GM12891 (cell line): ENCODE measurements at places on chromosomes 13 and 19.

GRCh38 chr13:23771956-23772355 is 117.2 kb downstream of the MIPEP start:
- DNase-seq = no peak

DNA sequence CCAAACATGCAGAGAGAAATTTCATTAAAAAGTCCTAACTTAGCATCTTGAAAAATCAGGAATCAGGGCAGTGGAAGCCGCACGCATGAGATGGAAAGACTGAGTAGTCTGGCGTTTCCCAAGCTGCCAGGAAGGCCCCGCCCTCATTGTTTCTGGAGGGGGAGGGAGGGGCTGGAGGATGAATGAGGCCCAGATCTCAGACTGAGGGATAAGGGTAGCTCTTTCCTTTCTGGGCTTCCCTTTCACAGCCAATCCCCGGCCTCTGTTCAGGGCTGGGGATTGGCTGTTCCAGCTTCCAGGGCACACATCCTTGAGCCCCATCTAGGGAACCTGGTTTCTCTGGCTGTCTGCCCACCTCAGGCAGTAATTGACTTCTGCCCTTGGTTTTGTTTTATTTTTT is 7.3 kb downstream of the C19orf53 start:
- no peak for DNase-seq

GRCh38 chr13:40585911-40586471 is 80.5 kb downstream of the FOXO1 start:
- DNase-seq = no peak

DNA sequence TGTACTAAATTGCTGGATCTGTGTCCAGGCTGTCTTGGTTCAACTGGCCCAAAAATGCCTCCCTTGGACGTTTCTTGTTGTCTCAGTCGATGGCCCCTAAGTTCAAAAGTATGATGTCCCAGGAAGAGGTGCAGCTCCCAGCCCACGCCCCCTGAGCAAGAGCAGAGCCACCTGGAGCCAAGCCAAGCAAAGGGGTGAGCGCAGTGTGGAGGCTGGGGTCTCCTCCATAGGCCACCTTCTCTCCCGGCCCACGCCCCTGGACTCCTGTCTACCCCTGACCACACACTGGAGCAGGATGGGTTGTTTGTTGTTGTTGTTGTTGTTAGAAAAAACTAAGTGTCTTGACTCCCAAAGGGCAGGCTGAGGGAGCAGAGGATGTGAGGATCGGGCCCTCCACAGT is 26.0 kb upstream of the NPAS1 start:
- no peak for DNase-seq

DNA sequence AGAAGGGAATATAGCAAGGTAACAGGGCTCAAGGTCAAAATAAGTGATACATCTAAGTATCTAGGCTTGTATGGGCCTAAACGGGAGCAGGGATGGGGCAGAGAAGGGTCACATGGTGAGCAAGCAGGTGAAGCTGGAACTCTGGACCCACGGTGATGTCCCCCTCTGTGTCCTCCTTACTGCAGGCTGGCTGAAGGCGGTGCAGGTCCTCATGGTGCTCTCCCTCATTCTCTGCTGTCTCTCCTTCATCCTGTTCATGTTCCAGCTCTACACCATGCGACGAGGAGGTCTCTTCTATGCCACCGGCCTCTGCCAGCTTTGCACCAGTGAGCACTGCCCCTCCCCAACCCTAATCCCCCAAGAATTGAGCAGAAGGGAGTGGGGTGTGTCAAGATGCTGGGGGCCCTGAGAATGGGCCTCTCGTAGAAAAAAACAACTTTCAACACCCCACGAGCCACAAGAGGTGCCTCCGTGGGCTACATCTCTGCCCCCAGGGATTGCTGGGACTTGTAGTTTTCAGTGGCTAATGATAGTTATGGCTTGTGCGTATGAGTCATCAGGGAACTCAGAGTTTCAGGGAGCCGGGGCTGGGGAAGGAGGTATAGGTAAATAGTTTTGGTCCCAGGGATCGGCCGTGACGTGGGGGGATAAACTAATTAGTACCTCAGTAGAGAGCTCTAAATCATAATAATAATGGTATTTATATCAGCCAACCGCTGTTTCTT is 4.0 kb downstream of the EMP3 start:
- DNase-seq = no peak

DNA sequence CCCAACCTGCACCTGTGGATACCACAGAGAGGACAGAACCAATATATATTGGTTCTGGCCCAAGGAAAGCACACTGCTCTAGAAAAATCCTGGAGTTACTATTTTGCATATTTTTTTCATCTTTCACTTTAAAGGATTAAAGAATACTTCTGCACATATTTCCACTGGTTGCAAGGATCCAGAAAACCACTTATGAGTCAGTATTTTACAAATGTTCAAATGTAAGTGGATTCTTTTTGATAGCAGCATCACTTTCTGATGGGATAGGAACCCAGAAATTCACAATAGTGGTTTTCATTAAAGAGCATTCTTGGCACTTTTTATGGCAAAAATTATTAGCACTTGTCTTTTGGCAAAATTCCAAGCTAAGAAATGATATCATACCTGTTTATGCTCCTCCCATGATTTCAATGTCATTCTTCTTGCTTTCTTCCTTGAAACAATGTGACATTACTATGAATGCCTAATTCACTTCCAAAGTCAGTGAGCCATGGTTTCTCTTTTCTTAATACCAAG is 38.2 kb downstream of the MZT1 start:
- DNase-seq = no peak

GRCh38 chr19:4594201-4594600 is 34.7 kb upstream of the SEMA6B start:
- DNase-seq = no peak

- no peak for DNase-seq
Observed at GRCh38 chr13:55160867-55161266, 1979.9 kb upstream of the PRR20A start.

- DNase-seq = no peak
Observed at GRCh38 chr19:53915000-53915399, 5.9 kb downstream of the CACNG7 start.

GRCh38 chr19:10305139-10305806 is 4.3 kb downstream of the ZGLP1 start:
- no peak for DNase-seq

- DNase-seq = no peak
Observed at GRCh38 chr19:8366121-8366581, 2.2 kb downstream of the ANGPTL4 start.

GRCh38 chr13:23159205-23159759 is 21.5 kb upstream of the SGCG start:
- no peak for DNase-seq

- no peak for DNase-seq
Observed at GRCh38 chr13:24661713-24662112, 18.5 kb upstream of the ATP12A start.

DNA sequence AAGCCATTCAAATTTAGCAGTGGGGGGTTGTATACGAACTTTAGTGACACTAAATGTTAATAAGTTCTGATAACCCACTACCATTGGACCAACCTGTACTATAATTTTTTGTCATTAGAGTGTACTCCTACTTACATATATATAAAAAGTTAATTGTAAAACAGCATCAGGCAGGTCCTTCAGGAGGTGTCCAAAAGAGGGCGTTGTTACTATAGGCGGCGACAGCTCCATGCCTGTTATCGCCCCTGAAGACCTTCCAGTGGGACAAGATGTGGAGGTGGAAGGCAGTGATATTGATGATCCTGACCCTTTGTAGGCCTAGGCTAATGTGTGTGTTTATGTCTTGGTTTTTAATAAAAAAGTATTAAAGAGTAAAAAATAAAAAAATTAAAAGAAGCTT is 27.5 kb downstream of the SPRYD7 start:
- DNase-seq = no peak

- DNase-seq = no peak
Observed at GRCh38 chr13:43760257-43760656, 26.5 kb downstream of the ENOX1 start.

GRCh38 chr19:10214784-10215183 is 16.3 kb downstream of the S1PR2 start:
- DNase-seq = no peak

DNA sequence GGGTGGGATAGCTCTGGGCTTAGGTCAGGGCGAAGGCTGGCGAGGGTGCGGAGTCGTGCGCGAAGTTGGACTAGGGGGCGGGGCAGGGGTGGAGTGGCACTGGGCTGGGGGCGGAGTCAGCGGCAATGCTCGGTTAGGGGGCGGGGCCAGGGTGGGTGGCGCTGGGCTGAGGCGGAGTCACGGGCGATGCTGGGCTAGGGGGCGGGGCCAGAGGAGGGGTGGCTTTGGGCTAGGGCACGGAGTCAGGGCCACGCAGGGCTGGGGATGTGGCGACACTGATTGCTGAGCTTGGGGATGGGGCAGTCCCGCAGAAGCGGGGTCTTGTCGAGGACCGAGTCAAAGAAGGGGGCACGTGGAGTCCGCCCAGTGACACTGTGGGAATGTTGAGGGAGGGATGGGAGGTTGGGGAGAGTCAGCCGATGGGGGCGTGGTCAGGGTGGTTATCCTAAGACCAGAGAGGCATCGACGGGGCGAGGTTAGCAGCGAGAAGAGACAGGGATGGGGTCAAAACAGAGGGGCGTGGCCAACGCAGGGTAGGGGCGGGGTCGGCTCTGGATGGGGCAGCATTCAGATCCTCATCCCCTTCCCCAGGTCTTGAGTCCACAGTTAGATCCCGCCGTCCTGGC is 8.7 kb downstream of the HOMER3 start:
- peak; percentile 91 for DNase-seq

DNA sequence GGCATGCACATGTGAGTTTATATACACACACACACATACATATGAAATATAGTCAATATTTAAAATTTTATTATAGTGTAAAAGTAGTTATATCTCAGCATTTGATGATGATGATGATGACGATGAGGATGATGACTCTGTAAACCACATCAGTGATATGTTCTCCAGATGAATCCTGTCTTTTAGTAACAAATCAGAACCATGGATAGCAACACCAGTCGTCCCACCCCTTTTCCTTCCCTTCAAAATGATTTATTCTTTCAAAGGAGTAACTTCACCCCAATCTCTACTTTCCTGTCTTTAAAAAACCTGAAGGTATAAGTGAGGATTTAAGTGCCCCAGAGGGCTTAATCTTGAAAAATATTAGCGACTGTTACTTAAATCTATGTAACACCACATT is 74.1 kb downstream of the DCLK1 start:
- DNase-seq = no peak

- no peak for DNase-seq
Observed at GRCh38 chr19:6774821-6775707, 2.6 kb downstream of the VAV1 start.

GRCh38 chr19:28424077-28424476 is 788.9 kb downstream of the UQCRFS1 start:
- no peak for DNase-seq

DNA sequence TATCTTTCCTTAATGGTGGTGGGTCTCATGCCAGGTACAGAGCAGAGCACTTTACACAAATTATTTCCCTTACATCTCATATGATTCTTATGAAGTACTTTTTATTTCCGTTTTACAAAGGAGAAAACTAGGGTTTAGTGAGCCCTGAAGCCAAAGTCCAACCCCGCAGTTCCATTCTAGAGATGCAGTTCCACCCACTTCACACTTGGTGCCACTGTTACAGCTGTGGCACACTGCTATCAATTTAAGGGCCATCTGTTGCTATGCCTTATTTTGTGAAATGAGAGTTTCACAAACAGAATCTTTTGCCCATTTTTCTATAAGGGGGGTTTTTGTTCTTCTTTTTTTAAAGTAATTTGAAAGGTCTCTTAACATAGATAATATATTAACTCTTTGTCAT is 12.9 kb downstream of the MIPEP start:
- DNase-seq = no peak

DNA sequence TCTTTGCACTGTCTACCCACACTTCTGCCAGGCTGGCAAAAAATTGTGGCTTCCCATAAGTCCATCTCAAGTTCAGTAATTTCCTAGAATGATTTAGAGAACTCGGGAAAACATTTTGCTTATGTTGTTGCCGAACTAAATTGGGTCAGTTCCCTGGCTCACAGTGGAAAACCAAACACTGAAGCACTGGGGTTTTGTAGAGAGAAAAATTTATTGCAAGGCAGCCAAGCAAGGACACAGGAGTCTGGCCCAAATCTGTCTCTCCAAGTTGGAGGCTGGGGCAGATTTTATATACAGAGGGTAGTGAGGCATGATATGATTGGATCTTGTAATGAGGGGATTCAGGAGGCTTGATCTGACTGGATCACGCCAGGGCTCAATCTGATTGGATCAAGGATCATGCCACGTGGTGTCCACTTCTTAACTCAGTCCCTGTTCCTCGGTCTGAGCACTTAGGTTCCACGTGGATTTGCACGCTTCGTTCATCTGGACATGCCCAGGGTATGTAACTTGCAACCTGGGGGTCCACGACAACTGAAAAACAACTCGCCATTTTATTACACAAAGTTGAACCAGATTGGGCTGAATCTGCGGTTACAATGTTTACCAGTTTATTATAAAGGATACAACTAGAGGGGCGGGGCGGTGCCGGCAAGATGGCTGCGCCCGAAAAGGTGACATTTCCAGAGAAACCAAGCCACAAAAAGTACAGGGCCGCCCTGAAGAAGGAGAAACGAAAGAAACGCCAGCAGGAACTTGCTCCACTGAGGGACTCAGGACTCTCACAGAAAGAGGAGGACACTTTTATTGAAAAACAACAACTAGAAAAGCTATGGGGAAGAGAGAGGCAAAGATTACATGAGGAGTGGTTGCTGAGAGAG is 7.3 kb downstream of the CD209 start:
- no peak for DNase-seq

GRCh38 chr13:39531646-39532045 is 71.3 kb downstream of the LHFPL6 start:
- no peak for DNase-seq

DNA sequence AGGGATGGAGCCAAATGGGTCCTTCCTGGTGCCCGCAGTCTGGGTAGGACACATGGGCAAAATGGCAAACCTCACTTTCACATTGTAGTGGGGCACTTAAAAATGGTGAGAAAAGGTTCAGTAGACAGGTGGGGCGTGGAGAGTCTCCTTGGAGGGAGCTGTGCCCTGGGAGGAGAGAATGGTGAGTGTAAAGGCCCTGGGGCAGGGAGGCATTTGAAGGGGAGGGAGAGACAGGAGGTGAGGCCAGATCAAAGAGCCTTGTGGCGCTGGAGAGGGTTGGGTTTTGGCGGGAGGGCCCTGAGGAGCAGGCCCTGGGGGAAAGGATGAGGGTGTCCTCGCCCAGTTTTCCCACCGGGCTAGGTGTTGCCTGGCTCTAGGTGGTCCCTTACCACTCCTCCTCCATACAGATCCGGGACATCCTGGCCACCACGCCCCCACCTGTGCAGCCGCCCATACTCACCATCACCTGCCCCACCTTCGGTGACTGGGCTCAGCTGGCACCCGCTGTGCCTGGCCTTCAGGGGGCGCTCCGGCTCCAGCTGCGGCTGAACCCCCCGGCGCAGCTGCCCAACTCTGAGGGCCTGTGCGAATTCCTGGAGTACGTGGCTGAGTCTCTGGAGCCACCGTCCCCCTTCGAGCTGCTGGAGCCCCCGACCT is 6.3 kb downstream of the MAP1S start:
- DNase-seq = no peak

- peak; percentile 99 for DNase-seq
Observed at GRCh38 chr19:45768984-45769782, at the start of gene SIX5. SIX5 (minus strand) TSS chr19:45769252; CDS start chr19:45768844, 408 bp downstream.
